Aortic smooth muscle cell (primary cell): ENCODE measurements at places on chromosomes 4 and X. TPM values are rescaled to one million over a fixed set of nuclear protein-coding genes. Genes with fewer than 3 reads are reported as not detected.

FRG2 gene
- total RNA-seq: not detected in 2 replicates

RGN gene
- 7.3 and 17.0 TPM in 2 replicates for total RNA-seq

FMR1NB gene
- total RNA-seq: not detected in 2 replicates

NUP54 gene
- total RNA-seq: 48.9 and 59.7 TPM in 2 replicates

LINC00632 gene
- 5.7 and 8.4 TPM in 2 replicates for total RNA-seq

DDIT4L gene
- 0.92 and 5.2 TPM in 2 replicates for total RNA-seq
